ENCODE measurements at places on chromosomes 3 and 15.

GRCh38 chr3:170081079-170081741 is 43.4 kb downstream of the GPR160 start:
- DNase-seq, result no peak

GRCh38 chr15:40409366-40409765 is 3.8 kb downstream of the IVD start:
- no peak for DNase-seq

GRCh38 chr3:57594576-57594975 is 2.6 kb downstream of the ARF4 start:
- DNase-seq, result no peak

GRCh38 chr15:31554261-31554660 is 227.6 kb downstream of the KLF13 start:
- no peak for DNase-seq

DNA sequence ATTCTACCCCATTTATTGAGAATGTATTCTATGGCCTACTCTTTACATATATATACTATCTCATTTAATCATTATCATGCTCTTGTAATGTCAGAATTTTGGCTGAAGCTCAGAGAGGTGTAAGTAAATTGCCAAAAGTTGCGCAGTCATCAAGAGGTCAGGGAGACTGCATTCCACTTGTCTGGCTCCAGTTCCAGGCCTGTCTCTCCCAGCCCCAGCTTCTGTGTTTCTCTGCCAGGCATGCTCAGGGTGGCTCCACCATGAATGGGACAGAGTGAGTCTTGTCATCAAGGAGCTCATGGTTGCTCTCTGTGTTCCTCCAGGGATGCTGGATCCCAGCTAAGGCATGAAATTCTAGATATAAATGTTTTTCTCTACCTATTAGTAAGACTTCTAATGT is 635.1 kb upstream of the MDFIC2 start:
- no peak for DNase-seq

GRCh38 chr15:39455471-39455991 is 125.3 kb upstream of the THBS1 start:
- DNase-seq, result peak; percentile 64

DNA sequence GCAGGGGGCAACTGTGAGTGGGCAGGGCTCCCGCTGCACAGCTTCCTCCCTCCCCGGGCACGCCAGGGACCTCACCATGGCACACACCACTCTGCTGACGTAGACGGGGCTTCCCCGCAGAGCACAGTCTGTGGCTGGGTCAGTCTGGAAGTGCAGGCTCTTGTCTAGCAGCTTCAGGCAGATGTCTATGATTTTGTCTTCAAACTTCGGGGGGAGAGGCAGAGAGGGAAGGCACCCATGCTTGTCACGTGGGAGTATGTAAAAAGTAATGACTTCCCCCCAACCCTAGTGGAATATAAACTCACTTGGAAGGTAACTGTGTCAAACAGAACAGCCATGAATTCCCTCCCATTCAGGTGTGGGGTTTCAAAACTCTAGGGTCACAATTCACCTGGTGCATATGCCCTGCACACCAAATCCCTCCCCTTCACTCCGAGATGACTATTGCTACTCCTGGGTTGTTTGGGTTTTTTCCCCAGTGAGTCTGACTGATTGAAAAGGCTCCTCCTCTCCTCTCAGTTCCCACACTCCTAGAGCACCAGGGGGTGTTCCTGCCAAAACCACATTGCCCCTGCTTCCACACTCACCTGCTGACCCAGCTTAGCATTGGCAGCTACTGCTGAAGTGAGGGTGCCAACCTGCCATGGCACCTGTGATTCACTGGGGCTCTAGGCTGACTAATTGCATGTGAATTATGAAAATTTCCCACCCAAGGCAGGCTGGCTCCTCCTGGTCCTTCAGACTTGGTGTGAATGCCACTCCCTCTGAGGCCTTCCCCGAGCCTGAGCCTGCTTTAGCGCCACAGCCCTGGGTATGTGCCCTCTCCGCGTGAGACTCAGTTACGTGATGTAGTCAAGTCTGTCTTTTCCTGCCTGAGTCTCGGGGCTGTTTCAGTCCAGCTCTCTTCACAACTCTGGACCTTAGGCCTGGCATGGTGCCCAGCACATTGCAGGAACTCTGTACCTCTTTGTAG is 13.0 kb downstream of the TGM5 start:
- DNase-seq, result peak; percentile 95

DNA sequence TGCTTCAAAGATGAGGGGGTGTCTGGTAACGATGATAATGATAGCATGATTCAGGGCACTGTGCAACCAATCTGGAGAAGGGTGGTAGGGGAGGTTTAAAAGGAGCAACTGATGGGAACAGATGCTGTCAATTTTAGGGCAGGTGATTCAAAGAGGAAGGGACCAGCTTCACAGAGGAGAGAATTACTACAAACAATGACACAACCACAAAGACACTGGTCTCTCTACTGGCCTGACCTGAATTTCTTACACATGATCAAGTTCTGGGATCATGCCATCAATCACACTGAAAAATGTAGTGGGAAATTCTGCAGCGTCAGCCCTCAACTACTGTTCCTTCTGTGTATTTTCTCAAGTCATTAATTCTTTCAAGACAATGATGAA is 2.6 kb upstream of the CDV3 start:
- peak; percentile 33 for DNase-seq

DNA sequence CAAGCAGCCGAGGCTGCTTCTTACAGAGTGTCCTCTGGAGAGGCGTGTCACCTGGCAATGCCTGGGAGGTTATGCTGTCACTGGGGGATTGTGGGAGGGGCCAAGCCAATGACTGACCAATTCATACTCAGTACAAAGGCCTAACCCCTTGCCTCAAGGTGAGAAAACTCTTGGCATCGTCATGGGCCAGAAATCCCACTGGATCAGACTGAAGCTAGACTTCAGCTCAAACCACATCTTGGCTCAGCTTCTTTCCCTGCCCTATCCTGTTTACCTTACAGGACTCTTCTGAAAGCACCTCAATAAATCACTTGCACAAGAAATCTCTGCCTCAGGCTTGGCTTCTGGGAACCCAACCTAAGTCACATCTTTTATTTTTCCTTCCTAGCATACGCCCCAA is 9.5 kb downstream of the ANAPC13 start:
- DNase-seq, result no peak

- DNase-seq, result no peak
These were observed 39.4 kb upstream of the CD47 start for GRCh38 chr3:108130236-108130635.

DNA sequence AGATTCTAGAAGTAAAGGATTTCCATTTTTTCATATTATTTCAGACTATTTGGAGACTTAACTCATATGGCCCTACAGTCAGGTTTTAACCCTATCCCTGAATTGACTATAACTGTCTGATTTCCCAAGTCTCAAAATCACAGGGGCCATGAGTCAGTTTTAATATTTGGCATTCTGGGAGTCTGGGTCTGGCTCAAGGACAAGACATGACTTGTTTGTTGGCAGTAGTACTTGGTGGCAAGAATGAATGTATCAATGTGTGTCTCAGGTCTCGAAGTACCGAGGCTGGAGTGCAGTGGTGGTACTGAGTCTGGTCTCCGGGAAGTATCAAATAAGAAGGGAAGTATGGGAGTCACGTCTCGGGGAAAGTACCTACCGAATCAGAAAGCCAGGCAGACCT is 10.8 kb downstream of the UMPS start:
- DNase-seq, result peak; percentile 90

DNA sequence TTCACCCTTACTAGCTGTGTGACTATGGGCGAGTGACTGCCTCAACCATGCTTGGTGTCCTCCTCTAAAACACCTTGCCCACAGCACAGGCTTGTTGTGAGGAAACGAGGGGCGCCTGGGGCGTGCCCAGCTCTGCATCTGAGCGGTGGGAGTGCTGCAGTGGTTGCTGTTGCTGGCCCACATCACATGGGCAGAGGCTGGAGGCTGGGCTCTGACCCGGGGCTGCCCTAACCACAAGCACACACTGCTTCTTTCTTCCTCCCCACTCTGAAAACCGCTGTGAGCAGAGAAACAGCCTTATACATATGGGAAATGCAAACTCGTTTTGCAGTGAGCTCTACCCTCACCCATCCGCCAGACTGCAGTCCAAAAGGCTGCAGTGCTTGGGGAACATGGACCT is 74.8 kb upstream of the RPL32 start:
- DNase-seq, result no peak

DNA sequence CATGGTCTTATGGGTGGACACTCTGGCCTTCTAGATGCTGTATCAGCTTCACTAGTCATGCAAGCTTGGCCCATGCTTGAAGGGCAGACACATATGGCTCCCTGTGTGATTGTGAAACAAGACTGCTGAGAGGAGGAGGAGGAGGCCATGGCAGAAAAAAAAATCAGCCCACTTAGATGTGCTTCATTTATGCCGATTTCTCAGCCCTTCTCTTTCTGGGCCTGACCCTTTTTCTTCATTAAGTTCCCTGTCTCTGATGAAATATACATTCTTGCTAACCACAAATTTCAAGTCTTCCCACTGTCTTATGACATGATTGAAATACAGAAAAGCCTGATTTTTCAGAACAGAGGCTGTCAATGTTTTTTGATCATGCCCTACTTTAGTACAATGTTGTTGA is 213.0 kb upstream of the FEZF2 start:
- DNase-seq, result no peak

GRCh38 chr3:13896473-13897154 is 16.7 kb upstream of the WNT7A start:
- peak; percentile 88 for DNase-seq

- DNase-seq, result no peak
These were observed 31.4 kb upstream of the CD47 start for GRCh38 chr3:108122276-108122675.

GRCh38 chr3:130609166-130609979 is 92.4 kb downstream of the COL6A6 start:
- no peak for DNase-seq

GRCh38 chr15:42356851-42357250 is 2.5 kb upstream of the CAPN3 start:
- no peak for DNase-seq

- no peak for DNase-seq
These were observed 40.6 kb upstream of the POLR2M start for GRCh38 chr15:57665939-57666338.

- DNase-seq, result no peak
These were observed 28.9 kb upstream of the LSAMP start for GRCh38 chr3:116474032-116474780.

- peak; percentile 8 for DNase-seq
These were observed 397.6 kb downstream of the GBE1 start for GRCh38 chr3:81363816-81364215.

- DNase-seq, result peak; percentile 77
These were observed 18.0 kb upstream of the LOXL1 start for GRCh38 chr15:73908030-73908821.

DNA sequence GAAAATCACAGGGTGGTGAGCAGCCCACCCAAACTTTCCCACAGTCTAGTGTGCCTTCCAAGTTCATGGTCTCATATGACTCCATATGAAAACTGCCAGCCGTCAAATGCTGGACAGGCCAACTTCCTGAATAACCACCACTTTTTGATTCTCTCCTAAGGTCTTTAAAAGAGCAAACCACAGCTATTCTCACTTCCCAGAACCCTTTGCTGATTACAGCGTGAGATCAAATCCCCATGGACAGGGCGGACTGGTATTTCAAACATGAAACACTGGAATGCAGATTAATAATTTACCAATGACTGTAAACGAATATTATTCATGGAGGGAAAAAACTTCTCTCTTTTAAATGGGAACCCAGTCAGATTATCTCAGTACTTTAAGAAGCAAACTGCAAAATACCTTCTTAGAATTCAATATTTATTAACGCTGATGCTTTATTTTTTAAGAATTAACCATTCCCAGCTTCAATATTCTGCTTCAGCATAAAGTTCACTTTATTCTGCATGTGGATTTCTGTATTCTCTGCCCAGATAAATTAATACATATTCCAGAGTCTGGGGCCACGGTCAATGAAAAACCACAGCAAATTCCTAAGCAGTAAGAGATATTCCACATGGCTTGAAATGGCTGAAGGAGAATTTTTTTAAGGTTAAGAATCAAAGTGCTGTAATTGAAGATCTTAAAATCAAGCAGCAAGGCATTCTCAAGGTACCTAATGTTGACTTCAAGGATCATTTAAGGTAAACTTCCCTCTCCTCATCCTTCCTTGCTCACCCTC is 42.9 kb downstream of the MYO1E start:
- DNase-seq, result no peak

DNA sequence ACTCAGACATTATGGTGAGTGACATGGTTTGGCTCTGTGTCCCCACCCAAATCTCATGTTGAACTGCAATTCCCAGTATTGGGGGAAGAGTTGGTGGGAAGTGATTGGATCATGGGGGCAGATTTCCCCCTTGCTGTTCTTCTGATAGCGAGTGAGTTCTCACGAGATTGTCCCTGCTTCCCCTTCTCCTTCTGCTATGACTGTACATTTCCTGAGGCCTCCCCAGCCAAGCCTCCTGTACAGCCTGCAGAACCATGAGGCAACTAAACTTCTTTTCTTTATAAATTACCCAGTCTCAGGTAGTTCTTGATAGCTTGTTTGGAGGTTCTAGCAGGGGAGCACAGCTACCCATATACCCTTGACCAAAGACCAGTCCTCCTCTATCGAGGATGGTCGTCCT is 45.9 kb downstream of the ADAM10 start:
- no peak for DNase-seq

DNA sequence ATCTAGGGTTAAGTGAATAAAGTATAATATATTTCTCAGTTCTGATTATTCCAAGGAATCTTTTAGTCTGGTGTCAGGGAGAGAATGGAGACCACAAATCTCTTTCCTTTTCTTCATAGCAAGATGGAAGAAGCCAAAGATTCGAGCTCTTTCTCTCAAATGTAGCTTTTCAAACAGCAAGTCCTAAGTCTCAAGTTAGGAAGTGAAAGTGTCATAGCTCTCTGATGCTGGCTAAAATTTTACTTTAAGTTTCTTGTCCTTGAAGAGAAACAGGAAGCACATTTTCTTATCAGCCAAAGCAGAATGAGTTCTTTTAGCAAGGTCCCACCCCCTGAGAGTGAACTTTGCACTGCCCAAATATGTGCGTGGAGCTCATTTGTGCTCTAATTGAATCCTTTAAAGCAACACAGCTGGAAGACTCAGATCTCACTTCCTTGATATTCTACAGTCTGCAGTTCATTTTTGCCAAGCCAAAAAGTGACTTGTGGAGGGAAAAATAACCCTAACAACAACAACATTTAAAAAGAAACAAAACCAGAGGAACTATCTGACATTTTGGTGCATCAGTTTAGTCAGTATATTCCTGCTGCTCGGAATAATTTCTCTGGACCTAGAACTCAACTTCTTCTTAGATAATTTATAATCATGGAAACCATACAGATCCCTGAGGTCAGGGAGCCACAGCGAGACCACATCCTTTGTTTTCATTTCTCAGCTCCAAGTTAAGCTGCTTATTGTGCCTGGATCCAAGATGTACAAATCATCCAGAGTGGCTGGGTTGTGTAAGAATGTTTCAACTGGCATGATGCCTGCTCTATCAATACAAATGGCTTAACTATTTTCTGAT is 238.7 kb upstream of the P2RY1 start:
- peak; percentile 42 for DNase-seq

DNA sequence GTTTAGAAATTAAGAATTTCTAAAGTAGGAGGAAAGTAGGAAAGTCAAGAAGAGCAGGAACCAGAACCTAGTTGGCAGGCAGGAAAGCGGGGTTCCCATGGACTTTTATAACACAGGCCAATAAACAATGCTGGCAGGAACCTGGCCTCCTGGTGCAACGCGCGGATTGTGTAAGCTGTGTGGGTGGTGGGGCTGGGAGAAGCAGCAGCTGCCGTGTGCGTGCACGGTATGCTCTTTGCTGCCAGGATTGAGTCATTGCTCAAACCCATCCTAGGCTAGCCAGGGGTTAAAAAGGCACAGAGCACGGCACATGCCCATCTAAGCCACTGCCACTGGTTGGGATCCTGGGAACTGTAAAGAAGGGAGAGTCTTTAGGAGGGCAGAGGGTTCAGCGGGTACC is 209.9 kb upstream of the RGMA start:
- peak; percentile 45 for DNase-seq

Data from epithelial cell of esophagus (primary cell).